SK-MEL-5 (cell line): ENCODE measurements at places on chromosomes 7 and 10.

DNA sequence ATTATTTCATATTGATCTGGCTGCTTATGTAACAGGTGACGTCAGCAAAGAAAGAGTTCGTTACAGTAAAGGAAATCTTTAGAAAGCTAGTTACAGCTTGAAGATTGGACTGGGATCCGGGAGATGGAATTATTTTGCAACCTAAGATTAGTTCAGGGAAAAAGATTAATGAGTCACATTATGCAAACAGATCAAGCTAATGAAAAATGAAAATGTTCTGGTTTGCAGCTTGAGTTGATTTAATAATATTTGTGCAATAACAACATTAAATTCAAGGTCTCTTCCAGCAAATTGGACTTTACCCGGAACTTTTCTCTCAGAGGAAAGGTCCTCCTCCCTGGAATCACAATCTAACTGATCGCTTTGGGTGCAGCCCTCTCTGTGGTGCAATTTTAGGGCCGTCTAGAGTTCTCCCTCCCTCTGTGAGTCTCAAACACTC lies 119.5 kb downstream of the OTUD1 start:
- no peak for DNase-seq

GRCh38 chr10:13624630-13625029 lies 37.9 kb downstream of the PRPF18 start:
- no peak for DNase-seq

DNA sequence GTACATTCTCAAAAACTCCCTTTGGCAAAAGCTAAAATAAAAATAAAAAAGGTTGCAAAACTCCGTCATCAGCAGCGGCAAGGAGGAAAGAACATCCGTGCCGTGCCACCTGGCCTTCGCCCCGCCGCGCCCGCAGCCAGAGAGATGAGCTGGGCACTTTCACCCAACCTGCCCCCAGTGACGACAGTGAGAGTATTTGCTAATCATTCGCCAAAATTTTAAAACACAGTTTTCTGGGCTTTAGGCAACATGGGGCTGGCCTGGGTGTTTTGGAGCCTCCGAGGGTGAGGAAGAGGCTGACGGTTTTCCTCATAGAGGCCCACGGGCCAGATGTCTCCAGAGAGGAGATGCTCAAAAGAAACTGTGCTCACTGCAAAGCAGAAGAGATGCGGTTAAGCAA lies 128.2 kb downstream of the PRKAG2 start:
- DNase-seq = no peak

DNA sequence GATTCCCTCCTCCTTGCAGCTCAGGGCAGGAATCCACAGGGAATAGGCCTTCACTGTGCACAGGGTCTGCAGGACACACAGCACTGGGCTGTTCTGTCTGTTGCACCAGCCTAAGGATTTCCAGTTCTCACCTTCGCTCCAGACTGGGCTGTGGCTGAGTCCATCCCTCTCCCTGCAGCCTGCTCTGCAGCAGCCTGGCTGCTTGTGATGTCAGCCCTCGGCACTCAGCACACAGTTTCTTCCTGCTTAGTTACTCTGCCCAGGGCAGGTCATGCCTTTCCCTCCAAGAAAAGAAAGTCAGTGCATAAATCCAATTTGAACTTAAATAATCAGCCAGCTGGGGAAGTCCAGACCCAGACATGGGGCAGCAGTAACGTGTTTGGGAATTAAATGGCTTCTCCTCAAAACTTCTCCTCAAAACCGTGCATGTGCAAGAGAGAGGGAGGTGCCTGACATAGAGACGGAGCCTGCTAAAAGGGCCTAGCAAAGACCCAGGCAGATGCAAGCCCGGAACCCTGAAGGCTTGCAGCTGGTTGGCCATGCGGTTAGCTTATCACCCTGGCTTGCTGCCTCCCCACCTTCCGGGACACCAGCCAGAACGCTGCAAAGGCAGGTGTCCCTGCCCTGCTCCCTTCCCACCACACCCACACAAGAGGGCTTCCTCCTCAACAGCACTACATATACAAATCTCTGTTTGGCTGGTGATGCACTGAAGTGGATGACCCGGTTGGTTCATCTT lies 10.9 kb upstream of the GDF2 start:
- DNase-seq = no peak

- DNase-seq = no peak
These were observed 135.6 kb downstream of the WDR37 start for GRCh38 chr10:1191752-1192151.

GRCh38 chr7:41777894-41778596 lies 75.2 kb upstream of the INHBA start:
- peak; percentile 23 for DNase-seq

DNA sequence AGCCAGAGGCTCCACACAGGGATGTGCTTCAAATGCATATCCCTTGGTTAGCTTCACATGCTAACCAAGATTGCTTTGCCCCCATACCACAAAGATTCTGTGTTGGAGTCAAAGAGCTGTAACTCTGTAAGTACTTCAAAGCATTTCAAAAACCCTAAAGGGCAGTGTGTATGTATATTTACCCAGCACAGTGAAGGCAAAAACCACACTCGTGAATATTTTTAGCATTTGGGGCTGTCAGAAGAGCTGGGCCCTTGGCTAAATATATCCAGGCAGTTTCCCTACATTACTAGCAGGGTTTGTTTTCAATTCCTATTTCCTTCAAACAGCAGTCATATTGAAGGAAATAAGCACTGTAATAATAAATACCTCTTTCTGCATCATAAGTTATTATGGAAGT lies 84.2 kb upstream of the STEAP1B start:
- no peak for DNase-seq

- DNase-seq = no peak
These were observed 359.3 kb downstream of the PCLO start for GRCh38 chr7:82803411-82803810.

DNA sequence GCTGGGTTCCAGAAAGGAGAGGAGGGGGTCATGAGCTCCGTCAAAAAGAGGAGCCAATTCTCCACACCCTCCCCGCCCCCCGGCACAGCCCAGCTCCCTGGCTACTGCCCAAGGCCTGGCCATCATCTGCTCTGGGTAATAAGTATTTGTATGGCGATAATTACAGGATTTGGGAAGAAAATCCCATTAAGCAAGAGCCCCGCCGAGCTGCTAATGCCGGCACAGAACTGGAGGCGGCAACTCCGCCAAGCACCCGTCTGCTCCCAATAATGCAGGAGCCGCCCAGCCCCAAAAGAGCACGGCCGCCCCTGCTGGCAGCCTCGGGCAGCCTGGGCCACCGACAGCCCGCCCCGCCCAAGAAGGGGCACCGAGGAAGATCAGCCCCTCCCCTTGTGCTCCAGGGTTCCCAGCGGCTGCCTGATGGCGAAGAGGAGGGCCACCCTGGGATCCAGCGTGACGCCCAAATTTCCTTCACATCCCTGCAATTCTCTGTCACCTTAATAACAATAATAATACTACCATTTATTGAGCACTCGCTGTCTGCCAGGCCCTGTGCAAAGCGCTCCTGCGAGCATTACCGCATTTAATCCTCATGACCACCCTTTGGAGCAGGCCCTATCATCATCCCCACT lies 5.9 kb downstream of the SLIT1 start:
- DNase-seq = no peak

DNA sequence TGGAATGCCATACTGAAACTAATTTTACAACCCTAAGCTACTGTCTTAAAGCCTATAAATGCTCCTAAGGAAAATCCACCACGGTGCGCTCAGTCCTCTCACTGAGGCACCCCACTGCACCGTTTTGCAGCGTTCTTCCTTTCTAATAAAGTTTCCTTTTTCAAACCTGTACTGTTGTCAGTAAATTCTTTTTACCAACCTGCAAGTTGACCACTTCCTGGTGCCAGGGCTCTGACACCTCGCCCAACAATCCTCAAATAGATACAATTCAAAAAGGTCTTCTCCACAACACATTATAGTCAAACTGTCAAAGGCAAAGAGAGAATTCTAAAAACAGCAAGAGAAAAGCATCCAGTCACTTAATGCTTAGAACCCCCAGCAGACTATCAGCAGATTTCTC lies 42.8 kb downstream of the HERPUD2 start:
- DNase-seq = no peak

DNA sequence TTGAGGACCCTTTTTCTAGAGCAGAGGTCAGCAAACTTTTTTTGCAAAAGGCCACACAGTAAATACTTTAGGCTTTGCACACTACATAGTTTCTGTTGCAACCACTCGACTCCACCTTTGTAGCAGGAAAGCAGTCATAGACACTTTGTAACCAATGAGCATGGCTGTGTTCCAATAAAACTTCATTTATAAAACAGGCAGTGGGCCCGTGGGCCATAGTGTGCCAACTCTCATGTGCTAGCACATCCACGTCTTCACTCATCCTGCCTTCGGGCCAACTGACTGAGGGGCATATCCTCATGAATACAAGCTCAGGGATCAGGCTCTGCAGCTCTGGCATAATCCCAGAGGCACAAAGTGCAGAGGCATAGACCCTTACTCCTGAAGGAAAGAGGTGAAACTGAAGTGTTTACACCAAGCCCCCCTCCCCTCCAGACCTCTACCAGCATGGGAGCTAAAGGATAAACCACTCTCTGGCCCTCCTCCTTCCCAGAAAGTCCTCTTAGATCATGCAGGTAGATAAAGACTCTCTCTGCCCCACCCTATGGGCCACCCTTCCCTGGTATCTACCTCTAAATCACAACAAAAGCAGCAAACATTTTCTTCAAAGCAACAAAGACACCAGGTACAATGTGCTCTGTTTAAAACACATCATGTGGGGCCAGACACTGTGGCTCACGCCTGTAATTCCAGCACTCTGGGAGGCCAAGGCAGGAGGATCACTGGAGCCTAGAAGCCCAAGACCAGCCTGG lies 71.0 kb downstream of the DLG5 start:
- DNase-seq = no peak

GRCh38 chr10:80589726-80590373 lies 52.1 kb downstream of the SH2D4B start:
- DNase-seq = no peak

GRCh38 chr7:90312745-90313144 lies 8.4 kb downstream of the FAM237B start:
- DNase-seq = peak; percentile 48

GRCh38 chr7:156475179-156475578 lies 165.4 kb upstream of the RNF32 start:
- DNase-seq = no peak

DNA sequence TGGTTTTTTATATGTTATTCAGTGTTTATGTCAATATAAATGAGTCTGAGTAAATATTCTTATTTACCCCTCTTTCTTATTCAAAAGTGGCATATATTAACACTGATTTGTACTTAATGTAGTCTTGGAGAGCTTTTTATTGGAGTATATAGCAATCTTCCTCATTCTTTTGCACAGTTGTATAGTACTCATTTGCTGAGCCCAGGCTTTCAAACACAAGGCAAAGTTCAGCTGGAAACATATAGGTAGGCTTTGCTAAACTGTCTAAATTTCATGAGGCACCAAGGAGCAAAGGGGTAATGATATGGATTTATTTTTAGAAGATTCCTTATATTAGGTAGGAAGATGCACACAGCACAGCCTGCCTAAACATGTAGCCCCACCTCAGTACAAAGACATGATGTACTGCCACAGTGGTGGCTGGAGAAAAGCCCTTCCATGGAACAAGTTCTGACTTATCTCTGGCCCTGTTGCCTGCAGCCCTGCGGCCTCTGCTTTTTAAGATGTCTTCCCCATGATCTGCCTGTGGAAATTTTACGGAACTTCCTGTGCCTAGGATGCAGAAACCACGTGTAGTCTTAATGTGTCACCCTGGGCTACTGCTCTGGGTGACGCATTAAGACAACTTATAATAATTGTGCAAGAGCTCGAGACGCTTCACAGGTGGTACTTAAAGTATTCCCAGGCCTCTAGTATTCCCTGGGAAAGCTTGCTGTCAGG lies 9.6 kb upstream of the PDCD4 start:
- DNase-seq = no peak

GRCh38 chr10:11663763-11664555 lies 52.5 kb upstream of the USP6NL start:
- DNase-seq = no peak
